ENCODE measurements at places on chromosomes 5 and 9. TPM values are rescaled to one million over a fixed set of nuclear protein-coding genes. Genes with fewer than 3 reads are reported as not detected.

- no peak for DNase-seq
These were observed 3.0 kb upstream of the IFNW1 start for GRCh38 chr9:21144603-21145002.

DNA sequence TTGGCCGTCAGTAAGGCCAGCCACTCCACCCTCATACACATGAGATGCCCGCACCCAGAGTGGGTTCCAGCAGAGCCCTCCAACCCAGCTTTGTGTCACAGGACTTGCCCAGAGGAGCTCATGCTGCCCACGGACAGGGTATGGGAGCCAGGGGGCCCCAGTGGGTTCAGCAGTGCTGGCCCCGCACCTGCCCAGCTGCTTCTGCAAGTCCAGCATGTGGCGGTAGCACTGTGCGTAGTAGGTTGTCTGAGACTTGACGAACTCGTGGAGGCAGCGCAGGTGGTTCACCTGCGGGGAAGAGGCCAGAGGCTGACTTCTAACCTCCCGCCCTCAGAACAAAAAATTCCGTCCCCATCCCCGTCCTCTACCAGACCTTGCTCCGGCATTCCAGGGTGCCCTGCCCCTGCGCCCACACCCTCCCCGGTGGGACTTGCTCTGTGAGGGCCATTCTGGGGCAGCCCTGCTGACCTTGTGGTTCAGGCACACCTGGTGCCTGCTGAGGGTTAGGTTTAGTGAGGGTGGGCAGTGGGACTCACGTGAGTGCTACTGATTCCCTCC, 18.5 kb downstream of the SH3GLB2 start:
- no peak for DNase-seq

Gene ACTBL2
- total RNA-seq = not detected

Gene PCDHGA7
- total RNA-seq = not detected

Gene FRMD3
- 0.62 TPM for total RNA-seq

DNA sequence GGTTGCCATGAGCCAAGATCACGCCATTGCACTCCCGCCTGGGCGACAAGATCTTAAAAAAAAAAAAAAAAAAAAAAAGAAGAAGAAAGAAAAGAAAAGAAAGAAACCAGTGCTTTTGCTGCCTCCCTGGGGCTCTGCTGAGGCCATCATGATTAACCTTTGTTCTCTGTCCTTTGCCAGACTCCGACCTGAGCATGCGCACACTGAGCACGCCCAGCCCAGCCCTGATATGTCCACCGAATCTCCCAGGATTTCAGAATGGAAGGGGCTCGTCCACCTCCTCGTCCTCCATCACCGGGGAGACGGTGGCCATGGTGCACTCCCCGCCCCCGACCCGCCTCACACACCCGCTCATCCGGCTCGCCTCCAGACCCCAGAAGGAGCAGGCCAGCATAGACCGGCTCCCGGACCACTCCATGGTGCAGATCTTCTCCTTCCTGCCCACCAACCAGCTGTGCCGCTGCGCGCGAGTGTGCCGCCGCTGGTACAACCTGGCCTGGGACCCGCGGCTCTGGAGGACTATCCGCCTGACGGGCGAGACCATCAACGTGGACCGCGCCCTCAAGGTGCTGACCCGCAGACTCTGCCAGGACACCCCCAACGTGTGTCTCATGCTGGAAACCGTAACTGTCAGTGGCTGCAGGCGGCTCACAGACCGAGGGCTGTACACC, 251.7 kb downstream of the MARCHF11 start:
- DNase-seq = no peak

Gene CER1
- not detected for total RNA-seq

- peak; percentile 62 for DNase-seq
These were observed 258.1 kb upstream of the NFIL3 start for GRCh38 chr9:91681461-91682305.

DNA sequence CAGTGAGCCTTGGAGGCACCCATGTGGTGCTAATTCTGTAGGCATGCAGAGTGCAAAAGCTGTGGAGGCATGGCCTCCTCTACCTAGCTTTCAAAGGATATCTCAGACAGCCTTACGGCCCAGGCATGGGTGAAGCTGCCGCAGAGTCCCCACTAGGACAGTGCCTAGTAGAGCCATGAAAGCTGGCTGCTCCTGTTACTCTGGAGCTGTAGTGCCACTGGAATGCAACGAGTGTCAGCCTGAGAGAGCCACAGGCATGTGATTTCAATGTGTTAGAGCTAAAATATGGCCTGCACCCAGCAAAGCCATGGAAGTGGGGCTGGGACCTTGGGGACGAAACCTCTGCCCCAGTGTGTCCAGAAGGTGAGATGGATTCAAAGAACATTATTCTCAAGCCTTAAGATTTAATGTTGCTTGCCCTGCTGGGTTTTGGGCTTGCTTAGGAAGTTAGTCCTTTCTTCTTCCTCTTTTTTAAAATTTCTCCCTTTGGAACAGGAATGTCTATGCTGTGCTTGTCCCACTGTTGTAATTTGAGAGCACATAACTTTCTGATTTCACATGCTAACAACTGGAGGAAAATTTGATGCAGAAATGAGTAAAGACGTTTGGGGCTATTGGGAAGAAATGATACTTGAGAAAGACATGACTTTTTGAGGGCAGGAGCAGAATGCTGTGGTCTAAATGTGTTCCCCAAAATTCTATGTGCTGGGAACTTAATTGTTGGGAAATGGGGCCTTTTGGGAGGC, 298.4 kb downstream of the PSAT1 start:
- no peak for DNase-seq

Gene PLCXD3
- not detected for total RNA-seq

Gene LECT2
- not detected for total RNA-seq

Gene ARID3C
- total RNA-seq = 0.44 TPM

GRCh38 chr5:39200081-39200480, 19.3 kb downstream of the FYB1 start:
- no peak for DNase-seq

DNA sequence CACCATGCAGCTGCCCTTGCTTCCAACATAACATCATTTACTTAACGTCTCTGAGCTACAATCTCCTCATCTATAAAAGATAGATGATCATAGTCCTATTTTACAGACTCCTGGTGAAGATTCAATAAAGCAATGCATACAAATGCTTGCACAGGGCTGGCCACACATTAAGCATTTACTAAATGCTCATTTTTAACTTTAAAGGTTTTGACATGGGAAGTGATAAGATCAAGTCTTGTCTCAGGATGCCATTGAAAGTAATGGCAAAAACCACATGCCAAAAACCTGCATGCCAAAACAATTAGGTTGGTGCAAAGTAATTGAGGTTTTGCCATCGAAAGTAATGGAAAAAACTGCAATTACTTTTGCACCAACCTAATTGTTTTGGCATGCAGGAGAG, 181.2 kb upstream of the ADRA1B start:
- no peak for DNase-seq

DNA sequence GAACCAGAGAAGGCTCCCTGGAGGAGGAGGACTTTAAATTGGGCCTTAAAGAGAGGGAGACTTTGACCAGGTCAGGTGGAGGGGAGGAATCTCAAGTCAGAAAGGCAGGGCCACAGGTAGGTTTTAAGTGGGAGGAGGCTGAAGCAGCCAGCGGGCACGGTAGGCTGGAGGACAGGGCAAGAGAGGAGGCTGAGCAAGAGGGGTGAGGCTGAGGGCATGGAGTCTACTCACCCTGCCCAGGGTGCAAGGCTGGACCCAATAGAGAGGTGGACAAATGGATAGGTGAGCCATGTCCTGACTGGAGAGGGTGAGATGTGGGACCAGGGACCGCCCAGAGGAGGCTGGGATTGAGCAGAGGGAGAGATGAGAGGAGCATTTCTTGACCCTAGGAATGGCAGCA, 25.6 kb upstream of the TRIM14 start:
- no peak for DNase-seq

Gene HRH2
- total RNA-seq = 28.9 TPM

DNA sequence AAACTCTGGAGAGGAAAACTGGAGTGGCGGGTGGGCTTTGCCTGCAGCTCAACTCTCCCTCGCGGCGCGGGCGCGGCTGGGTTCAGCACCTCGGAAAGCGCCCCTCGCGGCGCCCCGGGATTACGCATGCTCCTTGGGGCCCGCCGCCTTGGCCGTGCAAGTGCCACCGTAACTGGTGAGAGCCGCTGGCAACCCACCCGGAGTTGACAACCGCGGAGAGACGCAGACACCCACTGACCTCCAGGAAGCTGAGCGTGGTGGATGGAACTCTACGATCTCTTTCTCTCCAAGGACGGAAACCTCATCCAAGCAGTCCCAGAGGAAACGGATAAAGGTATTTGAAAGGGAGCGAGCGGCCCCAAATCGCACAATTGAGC, 194 bp upstream of the RXFP3 start:
- peak; percentile 4 for DNase-seq

DNA sequence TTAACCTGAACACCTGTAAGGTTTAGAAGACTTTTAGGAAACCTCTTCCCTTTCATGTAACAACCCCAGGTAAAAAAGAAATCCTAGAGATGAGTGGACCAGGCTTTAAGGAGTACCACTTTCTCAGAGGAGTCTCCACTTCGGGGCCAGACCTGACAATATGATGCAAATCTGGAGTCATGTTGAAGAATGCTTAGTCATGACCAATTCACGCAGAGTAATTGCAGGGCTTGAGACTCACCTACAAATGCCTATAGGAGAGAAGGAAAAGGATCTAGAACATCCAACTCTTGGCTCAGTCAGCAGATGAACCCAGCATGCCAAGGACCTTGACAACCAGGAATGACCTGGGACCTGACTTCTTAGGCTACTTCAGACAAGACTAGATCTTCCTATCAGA, 235.4 kb downstream of the DOCK8 start:
- no peak for DNase-seq

Gene F2RL1
- total RNA-seq = 2.1 TPM

GRCh38 chr5:37661951-37662350, 177.9 kb downstream of the GDNF start:
- no peak for DNase-seq

Gene SVEP1
- not detected for total RNA-seq

DNA sequence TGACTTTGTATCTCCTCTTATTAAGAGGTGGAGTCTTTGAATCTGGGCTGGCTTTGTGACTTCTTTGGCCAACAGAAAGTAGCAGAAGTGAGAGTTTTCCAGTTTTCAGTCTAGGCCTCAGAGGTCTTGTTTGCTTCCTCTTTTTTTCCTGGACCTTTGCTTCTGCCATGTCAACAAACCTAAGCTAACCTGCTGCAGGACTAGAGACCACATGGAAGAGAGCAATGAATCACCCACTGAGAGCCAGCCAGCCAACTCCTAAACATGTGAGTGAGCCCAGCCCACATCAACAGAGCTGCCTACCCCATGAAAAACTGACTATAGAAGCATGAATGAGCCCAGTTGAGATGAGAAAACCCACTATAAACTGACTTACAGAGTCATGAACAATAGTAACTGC, 29.9 kb downstream of the MRPL22 start:
- DNase-seq = no peak

Gene HTR4
- total RNA-seq = not detected

GRCh38 chr5:50302815-50303490, 138.1 kb downstream of the EMB start:
- no peak for DNase-seq

- no peak for DNase-seq
These were observed 564.0 kb upstream of the BRINP1 start for GRCh38 chr9:119933191-119933590.

Gene BTNL3
- not detected for total RNA-seq

DNA sequence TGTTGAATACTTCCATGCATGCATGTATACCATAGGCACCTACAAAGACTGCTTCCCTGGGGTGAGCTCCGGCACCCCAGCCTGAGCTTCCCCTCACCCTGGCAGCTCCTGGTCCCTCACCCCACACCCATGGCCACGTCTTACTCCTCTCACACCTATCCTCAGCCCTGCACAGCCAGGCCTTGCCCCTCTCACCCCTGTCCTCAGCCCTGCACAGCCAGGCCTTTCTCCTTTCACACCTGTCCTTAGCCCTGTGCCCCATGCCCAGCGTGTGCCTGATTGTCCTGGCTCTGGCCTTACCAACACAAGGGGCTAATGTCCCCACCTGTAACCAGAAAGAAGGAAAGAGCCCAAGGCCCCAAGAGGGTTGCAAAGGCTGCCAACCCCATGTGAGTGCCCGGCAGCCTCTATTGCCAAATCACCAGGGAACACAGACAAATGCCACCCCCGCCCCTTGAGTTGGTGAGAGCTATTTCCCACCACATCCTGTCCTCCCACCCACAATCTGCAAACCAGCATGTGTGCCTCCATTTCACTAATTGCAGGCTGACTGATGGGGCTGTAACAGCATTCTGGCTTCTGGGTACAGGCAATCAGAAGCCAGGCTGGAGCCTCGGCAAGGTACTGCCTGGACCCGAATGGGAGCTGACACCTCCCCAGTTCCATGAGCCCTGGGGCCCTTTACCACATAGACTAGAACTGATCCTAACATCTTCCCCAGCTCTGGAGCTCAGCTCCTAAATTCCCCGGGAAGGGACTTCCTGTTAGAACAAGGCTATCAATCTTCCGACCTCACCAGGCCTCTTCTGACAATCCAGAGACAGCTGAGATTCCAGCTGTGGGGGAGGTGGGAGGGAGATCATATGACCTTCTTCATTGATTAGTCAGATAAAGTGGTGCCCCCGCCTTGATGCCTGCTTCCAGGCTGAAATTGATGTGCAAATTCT, 78.2 kb downstream of the FAM114A2 start:
- peak; percentile 4 for DNase-seq

GRCh38 chr9:134972140-134972539, 54.4 kb upstream of the FCN1 start:
- DNase-seq = no peak

Gene CCL28
- total RNA-seq = 8.6 TPM

Gene PCDHA1
- not detected for total RNA-seq

- DNase-seq = no peak
These were observed 98.3 kb downstream of the F2RL2 start for GRCh38 chr5:76524868-76525267.

- no peak for DNase-seq
These were observed 252.0 kb downstream of the RASEF start for GRCh38 chr9:82810915-82811314.

DNA sequence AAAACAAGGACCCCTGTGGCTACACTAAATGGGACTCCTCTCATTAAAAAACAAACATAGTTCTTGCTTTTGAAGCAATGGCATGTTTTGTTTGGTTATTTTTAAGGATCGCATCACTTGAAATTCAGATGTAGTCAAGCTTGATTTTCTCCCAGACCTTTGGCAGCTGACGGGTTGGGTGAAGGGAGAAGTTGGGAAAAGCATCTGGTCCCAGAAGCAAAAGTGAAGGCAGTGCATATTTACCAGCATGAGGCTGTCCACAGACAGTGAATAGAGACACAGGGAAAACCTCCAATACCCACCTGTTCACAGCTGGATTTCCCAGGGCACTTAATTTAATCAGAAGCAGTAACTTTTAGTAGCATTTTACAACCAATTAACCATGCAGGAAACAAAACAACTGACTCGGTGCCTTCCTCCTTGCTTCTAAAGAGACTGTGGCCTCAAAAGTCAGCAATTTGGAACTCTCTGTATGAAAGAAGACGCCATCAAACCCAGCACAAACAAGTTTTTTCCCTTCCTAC, 245.4 kb downstream of the EBF1 start:
- DNase-seq = no peak

All from CD8-positive, alpha-beta memory T cell (primary cell).